ENCODE measurements at places on chromosomes 6 and 20.

DNA sequence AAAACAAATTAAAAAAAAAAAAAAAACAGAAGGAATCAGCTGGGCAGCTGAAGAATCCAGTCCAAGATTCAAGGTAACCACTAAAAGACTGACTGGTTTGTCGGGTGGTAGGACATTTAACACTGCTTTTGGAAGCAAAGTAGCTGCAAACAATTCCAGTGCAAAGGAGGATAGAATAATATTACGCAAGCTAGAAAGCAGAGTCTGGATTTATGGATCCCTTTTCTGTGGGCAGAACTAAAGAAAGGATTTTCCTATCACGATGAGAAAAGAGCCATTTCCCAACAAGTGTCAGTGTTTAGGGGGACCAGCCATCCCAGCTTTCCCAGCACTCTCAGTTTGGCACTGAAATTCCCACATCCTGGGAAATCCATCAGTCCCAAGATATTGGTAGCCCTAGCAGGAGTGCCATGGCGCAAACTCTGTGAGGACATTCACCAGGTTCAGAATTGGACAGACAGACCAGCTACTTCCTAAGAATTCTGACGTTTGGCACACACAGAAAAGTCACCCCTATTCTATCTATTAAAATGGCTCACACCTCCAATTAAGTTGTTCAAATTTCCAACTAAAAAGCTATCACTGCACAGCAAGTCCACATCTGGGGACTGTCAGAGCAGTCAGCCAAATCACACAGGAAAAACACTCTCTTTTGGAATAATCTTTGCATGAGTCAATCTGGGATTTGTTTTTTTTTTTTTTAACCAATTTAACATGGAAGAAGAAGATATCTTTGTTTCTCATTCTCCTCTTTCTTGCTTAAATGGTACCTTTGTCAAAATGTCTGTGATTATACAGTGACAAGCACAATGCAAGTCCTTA lies 356.8 kb upstream of the ARID1B start:
- DNase-seq: no peak

DNA sequence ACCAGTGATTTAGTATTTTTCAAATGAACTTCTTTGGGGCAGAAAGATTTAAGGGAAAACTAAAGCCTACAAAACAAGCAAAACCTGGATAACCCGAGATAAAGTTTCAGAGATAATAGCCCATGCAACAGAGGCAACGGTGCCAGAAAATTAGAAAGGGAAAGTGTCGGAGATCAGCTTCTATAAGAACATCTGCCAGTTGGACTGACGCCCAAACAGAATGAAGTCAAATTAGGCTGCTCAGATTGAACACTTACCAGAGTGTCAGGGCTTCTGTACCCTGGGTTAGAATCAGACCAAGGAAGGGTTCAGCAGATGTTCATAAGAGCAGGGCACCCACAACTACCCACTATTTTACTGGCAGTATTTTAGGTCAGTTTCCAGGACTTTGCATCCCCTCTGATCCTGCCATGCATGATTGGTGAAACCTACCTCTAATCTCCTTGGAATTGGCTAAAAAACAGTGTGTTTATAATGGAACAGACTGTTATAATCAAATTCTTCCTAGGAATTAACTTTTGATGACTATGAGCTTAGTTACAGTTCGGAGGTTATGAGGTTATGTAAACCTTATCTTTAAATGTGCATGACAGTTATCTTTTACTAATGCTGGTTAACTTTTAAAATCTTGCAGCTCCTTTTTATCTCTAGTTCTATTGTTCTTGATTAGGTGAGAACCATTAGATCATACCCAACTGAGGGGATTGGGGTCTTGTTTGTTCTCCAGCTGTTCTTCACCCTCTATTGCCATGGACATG lies 13.1 kb downstream of the BMP2 start:
- no peak for DNase-seq

GRCh38 chr6:100370265-100370664 lies 94.5 kb downstream of the SIM1 start:
- DNase-seq: no peak

DNA sequence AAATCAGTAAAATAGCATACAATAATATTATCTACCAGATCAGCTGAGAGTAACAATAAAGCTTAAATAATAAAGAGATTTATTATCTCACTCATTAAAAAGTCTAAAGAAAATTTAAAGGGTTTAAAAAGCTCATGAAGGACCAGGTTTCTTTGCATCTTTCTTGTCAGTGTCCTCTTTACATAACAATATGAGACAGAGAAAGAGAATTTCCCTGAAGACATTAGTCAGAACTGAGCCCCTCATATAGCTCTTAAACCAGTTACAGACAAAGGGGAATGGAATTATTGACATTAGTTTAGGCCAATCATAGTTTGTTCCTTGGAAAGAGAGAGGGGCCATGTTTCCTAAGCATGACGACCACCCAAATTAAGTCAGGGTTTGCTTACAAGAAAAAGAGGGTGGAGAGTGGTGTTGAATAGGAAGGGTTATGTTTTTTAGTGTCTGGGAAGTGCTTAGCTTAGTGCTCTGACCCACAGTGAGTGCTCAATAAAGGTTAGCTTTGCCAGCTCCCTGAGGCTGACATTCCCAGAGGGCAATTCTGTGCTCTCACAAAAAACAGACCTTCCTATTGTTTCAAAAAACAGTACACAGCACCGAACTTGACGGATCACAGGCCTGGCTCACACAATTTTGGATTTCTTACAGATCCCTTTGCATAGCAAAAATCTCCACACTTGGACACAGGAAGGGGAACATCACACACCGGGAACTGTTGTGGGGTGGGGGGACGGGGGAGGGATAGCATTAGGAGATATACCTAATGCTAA lies 3.6 kb upstream of the PLCB1 start:
- DNase-seq: no peak

DNA sequence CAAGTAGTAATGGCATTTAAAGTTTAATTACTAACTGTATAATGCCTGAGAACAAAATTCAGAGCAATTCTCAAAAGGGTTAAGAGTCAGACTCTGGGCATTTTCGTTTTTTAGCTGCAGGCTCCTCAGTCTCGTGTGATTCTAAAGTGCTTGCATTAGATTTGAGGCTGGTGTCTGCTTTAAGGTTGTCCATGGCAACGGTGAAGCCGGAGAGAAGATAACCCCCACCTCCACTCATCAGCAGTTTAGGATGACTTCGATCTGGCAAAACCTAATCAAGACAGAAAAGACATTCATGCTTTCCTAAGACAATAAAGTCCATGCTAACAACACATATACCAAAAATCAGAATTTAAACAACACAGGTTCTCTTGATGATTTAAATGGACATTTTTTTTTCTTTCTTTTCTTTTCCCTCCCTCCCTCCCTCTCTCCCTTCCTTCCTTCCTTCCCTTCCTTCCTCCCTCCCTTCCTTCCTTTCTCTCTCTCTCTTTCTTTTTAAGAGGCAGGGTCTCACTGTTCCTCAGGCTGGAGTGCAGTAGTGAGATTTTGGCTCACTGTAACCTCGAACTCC lies 11.8 kb downstream of the TRMT6 start:
- DNase-seq: no peak

GRCh38 chr6:106114492-106114891 lies 28.4 kb downstream of the PRDM1 start:
- DNase-seq: no peak

GRCh38 chr6:35253249-35253648 lies 6.3 kb upstream of the ZNF76 start:
- DNase-seq: no peak

DNA sequence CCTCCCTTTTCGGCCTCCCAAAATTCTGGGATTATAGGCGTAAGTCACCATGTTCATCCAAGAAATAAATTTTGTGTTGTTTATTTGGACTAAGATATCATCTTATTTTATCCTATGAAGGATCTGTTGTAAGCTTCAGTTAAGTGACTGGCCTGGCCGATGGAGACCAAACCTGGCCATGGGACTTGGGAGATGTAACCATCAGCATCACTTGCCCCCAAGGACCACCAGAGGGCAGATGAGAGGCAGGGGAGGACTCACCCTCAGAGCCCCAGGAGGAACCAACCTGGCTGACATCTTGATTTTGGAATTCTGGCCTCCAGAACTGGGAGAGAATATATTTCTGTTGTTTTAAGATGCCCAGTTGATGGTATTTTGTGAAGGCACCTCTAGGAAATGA lies 266.7 kb downstream of the CDH26 start:
- DNase-seq: no peak

DNA sequence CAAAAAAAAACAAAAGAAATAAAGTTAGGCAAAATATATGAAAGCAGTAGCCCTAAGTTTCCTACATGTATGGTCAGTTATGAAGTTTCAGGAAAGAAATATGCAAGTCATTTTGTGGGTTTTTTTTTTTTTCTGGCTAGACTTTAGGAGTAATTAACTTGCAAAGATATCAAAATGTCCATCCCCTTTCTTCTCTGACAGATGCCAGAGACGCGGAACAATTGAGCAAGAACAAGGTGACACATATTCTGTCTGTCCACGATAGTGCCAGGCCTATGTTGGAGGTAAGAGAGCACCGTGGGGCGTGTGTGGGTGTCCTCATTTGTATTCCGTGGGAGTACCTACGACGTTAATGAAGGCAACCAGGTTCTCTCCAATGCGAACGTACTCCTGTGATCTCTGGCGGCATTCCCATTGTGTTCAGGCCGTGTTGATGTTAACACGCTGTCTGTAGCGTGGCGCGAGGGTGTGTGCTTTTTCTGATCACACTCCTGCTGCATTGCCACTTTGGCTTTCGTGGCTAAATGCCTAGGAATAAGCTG lies 19.5 kb downstream of the DUSP22 start:
- DNase-seq: no peak

DNA sequence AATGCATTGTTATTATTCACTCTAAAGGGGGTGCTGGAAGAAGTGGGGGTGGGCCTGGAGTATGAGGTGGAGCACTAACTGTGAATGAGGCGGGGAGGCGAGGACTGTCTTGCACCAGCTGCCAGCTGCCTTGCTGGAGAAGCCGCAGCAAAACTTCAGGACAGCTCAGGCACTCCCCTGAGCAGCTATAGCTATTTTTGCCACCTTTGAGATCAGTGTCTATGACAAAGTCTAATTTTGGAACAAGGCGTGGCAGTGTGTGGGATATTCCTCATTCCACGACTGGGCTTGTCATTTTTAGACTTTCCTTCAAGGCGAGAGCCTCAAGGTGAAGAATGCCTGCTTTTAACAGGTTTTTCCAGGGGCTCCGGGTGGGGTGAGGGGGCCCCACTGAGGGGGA lies 143.8 kb downstream of the DOK5 start:
- DNase-seq: no peak

DNA sequence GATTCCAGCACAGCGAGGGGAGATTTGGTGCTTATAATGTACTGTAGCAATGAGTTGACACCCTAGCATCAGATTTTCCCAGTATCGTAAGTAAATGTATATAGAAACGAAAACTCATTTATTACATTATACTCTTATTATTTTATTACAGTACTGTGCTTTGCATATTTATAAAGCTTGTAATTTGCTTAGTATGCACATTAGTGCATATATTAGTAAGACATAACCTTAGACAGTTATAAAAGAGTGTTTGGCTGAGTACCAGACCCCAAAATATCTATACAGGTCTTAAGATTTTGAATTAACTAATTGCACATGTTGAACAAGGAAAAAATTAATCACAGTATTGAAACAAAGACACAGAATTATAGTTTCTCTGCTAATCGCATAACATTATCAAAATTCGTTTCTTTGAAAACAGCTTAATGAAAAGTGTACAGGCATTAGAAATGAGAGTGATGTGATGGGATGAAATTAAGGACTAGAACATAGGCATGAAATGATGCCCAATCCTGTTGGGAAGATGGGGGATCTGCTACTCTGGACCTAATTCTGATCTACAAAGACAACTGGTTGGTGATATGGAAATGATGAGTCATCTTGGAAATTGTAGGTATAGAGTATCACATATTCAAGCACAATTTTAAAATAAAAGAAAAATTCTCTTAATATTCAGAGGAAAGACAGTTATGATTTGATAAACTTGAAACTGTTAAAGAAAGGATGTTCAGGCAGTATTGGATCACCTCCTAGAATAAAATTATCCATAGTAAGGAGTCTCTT lies 42.8 kb downstream of the STXBP5 start:
- DNase-seq: no peak

GRCh38 chr6:7197747-7198146 lies 90.0 kb downstream of the RREB1 start:
- DNase-seq: no peak

DNA sequence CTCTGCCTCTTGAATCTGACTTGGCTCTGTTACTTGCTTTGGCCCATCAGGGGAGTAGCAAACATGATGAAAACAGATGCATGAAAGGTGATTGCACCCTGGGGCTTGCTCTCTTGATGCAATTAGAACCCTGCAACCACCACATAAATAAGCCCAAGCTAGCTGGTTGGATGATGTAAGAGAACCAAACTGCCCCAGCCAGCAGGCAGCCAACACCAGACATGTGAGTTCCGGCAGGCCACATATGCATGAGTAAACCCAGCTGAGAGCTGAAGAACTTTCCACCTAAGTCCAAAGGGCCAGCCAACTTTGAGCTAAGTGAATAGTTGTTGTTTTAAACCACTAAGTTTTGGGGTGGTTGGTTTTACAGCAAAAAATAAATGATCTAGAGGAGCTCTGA lies 268.4 kb downstream of the FARS2 start:
- no peak for DNase-seq

- no peak for DNase-seq
Observed at GRCh38 chr6:9388596-9388995, 953.3 kb upstream of the SLC35B3 start.

DNA sequence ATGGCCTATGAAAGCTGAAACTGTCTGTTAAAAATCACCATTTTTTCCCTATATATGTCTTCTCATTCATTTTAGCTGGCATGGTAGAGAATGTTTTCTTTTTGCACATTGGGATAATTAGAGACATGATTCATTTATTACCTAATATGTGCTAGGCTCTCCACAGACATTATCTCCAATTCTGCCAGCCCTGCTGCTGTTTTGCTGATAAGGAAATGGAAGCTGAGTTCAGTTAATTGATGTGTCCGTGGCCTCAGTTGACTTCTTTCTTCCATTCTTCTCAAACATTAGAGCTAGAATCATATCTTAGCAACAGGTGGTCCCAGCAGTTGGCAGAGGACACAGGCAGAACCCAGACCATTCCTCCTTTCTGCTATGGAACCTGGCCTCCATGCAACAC lies 644.1 kb upstream of the CITED2 start:
- no peak for DNase-seq

DNA sequence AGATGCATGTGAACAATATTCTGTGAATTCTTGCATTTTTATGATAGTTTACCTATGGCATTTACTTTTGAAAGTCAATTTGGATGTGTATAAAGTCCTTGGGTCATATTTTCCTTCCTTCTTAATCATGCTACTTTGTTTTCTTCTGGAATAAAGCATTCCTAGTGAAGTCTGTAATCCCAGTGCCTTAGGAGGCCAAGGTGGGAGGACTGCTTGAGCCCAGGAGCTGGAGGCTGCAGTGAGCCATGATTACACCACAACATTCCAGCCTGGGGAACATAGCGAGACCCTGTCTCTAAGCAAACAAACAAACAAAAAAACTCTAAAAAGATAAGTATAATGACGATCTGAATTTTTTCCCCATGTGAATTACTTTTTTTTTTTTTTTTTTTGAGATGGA lies 69.7 kb upstream of the SYNCRIP start:
- DNase-seq: no peak

GRCh38 chr20:48035961-48036731 lies 250.9 kb upstream of the SULF2 start:
- no peak for DNase-seq

Measured in activated CD8-positive, alpha-beta memory T cell treated with anti-CD3 and anti-CD28 coated beads for 48 hours (primary cell).